ENCODE measurements at places on chromosomes 1 and 21.

DNA sequence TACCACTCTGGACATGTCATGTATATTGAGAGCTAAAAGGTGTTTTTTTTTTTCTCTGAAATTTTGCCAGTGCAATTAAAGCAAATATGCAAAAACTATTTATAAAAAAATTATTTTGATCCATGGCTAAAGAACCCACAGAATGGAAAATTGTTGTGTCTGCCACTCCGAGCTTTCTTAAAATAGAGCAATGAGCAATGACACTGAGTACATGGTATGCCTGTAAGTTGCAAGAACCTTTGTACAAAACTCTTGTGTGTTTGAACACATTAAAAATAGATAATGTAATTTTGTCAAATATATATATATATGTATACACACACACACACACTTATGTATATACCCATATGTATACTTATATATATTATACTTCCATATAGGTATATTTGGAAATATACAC lies 1530.9 kb upstream of the B3GALT2 start:
- DNase-seq: no peak

DNA sequence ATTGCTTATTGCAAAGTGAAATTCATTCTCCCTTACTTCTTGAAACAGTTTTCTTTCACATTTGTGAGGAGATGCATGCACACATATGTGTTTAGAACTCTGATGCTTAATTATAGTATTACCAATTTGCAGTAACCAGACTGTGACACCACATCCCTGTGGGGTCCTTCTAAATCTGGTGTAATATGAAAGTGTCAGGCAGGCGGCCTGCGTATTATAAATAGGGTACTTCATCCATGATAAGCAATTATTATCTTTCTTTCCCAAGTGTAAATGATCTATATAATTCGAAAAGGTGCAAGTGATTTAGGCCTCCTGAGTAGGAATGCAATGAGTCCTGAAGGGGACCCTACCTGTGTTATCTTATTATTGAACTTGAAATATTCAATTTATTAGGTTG lies 876 bp downstream of the EFCAB7 start:
- DNase-seq: no peak

- DNase-seq: no peak
These were observed 36.4 kb upstream of the WNT4 start for GRCh38 chr1:22179197-22179803.

DNA sequence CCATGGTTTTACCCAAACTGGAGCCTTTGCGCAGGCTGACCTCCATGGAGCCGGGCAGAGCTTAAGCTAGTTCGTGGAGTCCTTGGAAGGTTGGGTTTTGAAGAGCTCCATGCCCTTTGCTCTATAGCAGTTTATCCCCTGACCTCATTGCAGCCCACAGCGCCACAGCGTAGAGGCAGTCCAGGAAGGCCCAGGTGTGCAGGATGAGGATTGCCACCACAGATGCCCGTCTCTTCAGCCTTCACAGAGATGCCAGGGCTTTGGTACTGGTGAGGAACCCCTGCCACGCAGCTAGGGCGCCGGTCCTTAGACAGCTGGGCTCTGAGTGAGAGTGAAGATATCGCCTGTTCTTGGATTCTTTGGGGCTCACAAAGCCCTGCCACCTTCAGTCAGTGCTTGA lies 138.6 kb downstream of the PEX14 start:
- no peak for DNase-seq

- DNase-seq: no peak
These were observed 9.9 kb downstream of the ANGPTL7 start for GRCh38 chr1:11198851-11199594.

Data from suppressor macrophage treated with lipopolysaccharide for 4 hours (primary cell).